Activated naive CD8-positive, alpha-beta T cell treated with anti-CD3 and anti-CD28 coated beads, Interleukin-2, amount 50 U/mL, for 24 hours (primary cell): ENCODE measurements at places on chromosomes 7 and 10.

DNA sequence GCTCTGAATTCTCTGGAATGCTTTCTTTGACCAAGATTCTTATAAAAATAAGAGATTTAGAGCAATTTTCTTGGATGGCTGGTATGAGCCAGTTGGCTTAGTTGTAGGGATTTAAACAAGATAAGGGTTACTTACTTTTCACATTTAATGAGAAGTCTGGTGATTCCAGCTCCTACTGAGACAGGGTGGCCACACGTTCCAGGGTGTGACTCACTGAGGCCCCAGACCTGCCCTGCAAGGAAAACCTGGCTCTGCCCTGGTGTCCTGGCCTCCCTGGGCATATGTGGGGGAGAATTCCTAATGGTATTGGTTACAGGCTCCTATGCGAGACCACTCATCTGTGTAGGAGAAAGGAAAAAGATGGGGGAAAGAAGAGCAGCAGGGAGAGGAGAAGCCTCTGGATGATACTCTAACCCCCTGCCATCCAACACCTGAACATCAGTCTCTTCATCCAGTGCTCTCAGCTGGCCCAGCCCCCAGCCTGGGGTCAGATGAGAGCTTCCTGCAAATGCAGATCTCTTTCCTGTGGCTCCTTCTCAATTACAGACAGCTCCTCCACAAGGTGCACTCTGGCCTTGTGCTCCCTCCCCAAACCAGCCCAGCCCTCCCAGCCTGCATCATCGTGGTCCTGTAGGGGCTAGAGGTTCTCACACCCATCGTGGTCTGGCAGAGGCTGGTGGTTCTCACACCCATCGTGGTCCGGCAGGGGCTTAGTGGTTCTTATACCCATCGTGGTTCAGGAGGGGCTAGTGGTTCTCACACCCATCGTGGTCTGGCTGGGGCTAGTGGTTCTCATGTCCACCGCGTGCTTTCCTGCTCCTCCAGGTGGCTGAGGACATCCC, 139.9 kb downstream of the EGFR start:
- no peak for DNase-seq

DNA sequence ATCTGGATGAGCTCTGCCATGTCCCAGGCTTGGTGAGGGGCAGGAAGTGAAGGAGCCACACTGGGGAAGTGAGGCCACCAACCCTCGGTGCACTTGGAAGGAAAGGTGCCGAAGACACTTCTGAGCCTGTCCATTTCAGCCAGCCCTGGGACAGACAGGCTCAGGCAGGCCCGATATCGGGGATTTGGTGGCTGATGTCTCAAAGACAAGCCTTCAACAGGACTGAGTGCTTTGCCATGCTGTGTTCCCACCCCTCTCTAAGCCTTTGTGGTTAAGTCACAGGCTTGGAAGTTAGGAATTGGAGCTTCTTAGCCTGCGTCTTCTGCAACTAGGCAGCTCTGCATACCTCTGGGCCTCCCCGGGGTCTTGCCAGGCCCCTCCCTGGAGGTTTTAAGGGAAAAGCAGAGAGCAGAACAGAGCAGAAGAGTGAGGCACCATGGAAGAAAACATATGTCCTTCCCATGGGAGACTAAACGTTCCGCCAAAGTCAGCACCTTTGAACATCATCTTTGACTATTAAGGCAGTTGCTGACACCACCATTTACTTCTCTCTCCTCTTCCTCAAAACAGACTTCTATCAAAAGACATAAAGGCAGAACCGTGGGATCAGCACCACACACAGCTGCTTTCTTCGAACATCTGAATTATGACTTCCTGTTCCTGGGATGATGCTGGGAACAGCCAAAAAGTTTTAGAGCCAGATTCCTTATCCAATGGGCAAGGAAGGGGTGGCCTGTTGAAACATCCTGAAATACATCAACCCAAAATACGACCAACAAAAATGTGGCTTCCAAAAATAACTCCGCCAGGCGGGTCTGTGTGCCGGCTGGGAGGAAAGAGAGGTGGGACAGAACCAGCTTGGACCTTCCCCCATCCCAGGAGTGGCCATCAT, 71.8 kb downstream of the AFAP1L2 start:
- DNase-seq = no peak

DNA sequence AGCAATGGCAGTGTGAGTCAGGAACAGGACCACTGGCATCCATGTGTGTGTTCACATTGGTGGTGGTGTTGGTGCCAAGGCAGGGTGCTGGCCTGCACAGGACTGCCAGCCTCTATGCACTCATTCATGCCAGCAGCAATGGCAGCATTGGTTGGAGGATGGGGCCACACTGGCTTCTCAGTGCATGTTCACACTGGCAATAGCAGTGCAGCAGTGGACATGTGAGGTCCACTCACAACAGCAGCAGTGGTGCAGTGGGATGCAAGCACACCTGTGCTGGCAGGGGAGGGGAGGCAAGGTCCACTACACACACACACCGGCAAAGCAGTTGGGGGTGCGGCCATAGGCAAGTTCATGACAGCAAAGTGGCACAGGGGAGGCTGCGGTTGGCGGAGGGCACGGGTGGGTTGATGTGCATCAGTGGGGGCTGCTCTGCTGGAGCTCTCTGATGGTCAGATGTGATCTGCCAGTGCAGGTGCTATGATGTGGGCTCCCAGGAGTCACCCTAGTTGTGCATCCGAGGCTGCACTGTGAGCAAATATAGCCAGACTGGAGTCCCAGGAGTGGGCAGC, 57.8 kb upstream of the TNKS2 start:
- no peak for DNase-seq

DNA sequence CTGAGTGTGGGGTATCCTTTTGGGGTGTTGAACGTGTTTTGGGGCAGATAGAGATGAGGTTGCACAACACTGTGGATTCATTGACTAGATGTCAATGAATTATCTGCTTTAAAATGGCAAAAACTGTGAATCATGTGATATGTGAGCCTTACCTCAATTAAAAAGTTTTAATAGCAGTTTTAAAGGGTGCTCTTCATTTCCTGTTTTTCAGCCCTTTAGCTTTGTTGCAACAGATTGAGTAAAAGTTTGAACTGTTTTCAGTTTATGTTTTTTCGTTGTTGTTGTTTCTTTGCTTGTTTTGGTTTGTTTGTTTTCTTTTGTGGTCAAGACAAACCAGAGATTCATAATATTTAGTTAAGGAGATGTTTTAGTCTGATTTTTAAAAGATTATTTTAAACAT, 9.4 kb downstream of the TAS2R41 start:
- DNase-seq = no peak

GRCh38 chr10:35426657-35427056, 90.3 kb downstream of the CCNY start:
- DNase-seq = no peak

- DNase-seq = no peak
Measured at GRCh38 chr10:74333174-74333573, 182.2 kb downstream of the ADK start.

GRCh38 chr7:7151285-7151684, 31.1 kb upstream of the C1GALT1 start:
- no peak for DNase-seq

DNA sequence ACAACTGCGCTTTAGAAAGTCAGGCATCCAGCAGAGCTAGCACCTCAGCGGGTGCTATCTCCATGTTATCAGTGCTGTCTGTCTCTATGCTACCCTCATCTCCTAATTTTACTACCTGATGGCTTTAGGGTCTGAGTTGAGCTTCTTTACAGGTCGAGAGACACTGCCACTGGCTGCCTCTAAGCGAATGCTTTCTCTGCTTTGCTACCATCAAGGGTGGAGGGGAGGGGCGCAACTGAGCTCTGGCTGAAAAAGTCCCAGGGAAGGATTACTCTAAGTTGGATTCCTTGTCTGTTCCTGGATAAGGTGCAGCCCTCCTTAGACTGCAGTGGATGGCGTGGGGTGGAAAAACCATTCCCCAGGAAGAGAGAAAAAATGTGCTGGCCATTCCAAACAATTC, 105.7 kb downstream of the CDK14 start:
- no peak for DNase-seq

DNA sequence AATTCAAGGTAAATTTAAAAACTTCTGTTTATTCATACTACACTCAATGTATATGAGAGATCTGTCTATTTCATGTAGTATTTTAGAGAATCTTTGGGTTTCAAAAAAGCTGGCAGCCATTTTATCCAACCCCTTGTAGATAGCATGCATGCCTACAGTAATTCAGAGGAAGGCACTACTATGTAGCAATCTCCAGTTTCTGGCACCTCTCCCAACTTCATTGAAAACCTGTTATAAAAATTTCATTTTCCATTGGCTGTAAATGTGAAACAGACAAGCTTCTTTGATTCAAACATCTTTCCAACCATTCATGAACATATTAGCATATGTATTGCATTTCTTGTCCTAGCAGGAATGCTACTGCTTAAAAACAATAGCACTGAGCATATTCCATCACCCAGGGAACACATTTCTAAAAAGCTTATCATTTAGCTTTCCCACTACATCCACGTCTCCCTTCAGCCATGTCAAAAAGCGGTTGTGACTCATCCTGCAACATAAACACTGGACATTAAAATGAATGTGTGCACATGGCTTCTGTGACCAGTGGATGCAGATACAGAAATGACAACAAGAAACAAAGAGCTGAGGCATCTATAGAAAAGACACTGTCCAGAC, 330.4 kb upstream of the AOAH start:
- DNase-seq = no peak

DNA sequence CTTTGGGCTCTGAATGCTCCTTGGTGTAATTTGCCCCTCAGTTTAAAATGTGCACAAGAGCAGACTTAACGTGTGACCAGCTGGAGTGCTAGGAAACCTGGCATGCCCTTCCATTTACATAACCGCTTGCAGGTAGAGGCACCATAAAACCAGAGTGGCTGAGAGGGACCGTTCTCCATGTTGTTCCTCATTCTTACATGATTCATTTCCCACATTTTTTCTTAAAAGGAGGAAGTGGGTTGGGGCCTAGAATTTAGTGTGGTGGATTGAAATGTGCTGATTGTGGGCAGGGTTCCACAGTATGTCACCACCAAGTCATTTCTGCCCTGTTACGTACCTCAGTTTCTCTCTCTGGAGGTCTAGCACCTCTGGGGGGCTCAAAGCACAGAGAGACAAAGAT, 375.8 kb upstream of the VSTM2A start:
- DNase-seq = no peak

DNA sequence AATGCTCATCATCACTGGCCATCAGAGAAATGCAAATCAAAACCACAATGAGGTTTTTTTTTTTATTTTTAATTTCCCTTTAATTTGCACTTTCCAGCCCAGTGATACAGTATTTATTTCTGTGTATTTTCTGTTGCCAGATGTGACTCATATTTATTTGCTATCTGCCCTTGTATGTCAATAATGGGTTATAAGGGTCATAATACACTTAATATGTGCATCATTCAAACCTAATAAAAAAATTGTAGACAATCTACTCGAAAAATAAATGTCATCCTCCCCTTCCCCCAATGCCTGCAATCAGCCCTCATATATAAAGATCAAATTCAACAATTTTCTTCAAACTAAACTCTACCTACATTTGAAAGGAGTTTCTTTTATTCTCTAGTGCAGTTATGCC, 154.5 kb downstream of the CSTF2T start:
- no peak for DNase-seq

GRCh38 chr7:525740-526139, 6.1 kb upstream of the PDGFA start:
- DNase-seq = no peak

GRCh38 chr10:132030898-132031463, 34.8 kb upstream of the JAKMIP3 start:
- no peak for DNase-seq

DNA sequence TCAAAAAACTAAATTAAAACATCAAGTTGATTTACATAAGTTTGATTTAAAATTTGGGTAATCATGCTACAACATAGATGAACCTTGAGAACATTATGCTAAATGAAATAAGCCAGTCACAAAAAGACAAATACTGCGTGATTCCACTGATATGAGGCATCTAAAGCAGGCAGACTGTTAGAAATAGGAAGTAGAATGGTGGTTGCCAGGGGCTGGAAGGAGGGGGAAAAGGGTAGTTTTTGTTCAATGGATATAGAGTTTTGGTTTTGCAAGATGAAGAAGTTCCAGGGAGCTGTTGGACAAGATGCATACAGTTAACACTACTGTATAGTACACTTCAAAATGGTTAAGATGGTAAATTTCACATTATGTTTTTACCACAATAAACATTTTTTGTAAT, 45.0 kb upstream of the IFRD1 start:
- no peak for DNase-seq

GRCh38 chr7:134724606-134725005, 54.8 kb upstream of the CALD1 start:
- no peak for DNase-seq

DNA sequence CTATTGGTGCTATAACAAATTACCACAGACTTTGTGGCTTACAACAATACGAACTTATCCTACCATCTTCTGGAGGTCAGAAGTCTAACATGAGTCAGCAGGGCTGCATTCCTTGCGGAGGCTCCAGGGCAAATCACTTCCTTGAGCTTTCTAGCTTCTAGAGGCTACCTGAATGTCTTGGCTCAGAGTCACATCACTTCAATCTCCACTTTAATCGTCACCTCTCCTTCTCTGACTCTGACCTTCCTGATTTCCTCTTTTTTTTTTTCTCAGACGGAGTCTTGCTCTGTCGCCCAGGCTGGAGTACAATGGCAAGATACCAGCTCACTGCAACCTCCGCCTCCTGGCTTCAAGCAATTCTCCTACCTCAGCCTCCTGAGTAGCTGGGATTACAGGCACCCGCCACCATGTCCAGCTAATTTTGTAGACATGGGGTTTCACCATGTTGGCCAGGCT, 44.6 kb upstream of the ANAPC16 start:
- no peak for DNase-seq

DNA sequence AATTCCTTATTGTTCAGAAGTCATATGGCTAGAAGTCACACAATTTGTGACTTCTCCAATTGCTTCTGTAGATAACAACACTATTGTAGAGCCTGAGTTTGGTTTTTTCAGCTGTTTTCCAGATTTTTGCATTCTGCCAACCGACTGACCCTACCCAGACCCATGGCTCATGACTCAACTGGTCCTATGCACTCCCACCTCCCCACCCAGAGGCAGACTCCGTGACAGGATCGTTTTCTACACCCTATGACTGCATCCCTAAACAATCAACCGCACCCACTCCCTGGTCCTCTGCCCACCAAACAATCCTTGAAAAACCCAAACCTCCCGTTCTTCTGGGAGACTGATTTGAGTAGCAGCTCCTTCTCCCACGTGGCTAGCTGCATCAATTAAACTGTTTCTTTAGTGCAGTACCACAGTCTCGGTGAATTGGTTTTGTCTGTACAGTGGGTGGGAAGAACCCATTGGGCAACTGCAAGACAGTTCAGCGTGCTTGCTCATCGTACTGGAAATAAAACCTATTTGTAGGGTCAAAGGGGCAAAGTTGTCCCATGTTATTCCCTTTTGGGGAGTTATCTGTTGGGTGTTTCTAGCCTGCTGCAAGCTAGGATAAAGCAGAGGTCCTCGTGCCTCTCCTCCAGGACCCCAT, 150.3 kb upstream of the FAM20C start:
- DNase-seq = no peak

GRCh38 chr10:48507933-48508790, 96.7 kb downstream of the ARHGAP22 start:
- no peak for DNase-seq

GRCh38 chr7:45569290-45569685, 4.9 kb upstream of the ADCY1 start:
- DNase-seq = no peak

GRCh38 chr7:102029616-102030015, 212.2 kb downstream of the CUX1 start:
- DNase-seq = no peak

- DNase-seq = peak; percentile 73
Measured at GRCh38 chr10:92839191-92840085, 8.9 kb upstream of the EXOC6 start.
